ENCODE measurements at places on chromosomes 5 and 9.

DNA sequence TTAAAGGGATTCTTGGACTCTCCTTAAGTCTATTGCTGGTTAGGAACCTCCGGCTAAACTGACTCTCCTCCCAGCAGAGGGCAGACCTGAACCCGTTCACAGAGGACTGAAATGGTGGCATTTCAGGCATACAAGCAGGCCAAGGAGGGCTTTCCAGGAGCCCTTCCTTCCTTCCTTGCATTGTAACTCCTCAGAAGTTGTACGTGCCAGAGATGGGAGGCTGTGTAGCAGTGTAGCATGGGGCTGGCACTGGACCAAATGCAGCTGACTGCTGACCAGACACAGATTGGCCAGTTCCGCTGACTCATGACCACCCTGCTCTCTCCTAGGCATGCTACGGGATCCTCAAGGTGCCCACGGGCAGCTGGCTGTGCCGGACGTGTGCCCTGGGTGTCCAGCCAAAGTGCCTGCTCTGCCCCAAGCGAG lies 36.4 kb downstream of the JADE2 start:
- no peak for DNase-seq

DNA sequence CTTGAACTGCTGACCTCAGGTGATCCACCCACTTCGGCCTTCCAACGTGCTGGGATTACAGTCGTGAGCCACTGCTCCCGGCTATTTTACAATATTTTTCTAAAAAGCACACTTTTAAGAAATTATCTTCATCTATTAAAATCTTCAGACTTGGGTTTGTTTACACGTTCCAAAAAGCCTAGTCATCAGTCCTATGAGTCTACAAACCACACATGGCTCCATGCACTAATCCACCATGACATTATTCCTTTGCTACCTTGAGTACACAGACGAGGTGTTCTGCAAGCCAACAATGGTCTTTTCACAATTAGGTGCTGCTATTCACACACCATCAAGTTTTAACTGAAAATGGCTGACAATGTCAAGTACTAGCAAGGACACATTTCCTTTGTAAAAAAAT lies 41.0 kb downstream of the TRPM6 start:
- no peak for DNase-seq

- DNase-seq, result no peak
Measured at GRCh38 chr5:14201325-14202045, 58.3 kb downstream of the TRIO start.

GRCh38 chr9:89635816-89636215 lies 31.0 kb downstream of the GADD45G start:
- no peak for DNase-seq

- no peak for DNase-seq
Measured at GRCh38 chr5:66653325-66653724, 57.1 kb downstream of the MAST4 start.

Measured in mucosa of gallbladder (tissue), 1 donor.